ENCODE measurements at places on chromosomes 4 and X. TPM values are rescaled to one million over a fixed set of nuclear protein-coding genes. Genes with fewer than 3 reads are reported as not detected.

The ERCC6L gene
- 4.6 TPM for polyA plus RNA-seq

The OPRPN gene
- polyA plus RNA-seq = not detected

The AVPR2 gene
- polyA plus RNA-seq = 2.4 TPM

The ZFP92 gene
- polyA plus RNA-seq = 1.1 TPM

DNA sequence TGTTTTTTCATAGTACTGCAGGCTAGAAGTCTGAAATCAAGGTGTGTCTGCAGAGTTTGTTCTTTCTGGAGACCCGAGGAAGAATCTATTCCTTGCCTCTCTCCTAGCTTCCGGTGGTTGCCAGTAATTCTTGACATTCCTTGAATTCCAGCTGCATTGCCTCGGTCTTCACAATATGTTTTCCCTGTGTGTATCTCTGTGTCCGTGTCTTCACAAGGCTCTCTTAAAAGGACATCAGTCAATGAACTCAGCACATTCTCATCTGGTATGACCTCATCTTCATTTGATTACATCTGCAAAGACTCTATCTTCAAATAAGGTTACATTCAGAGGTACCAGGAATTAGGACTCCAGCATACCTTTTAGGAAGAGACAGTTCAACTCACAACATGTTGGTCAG is 163.4 kb downstream of the BANK1 start:
- peak; percentile 20 for DNase-seq

GRCh38 chrX:41887691-41888090 is 35.7 kb downstream of the CASK start:
- DNase-seq = no peak

DNA sequence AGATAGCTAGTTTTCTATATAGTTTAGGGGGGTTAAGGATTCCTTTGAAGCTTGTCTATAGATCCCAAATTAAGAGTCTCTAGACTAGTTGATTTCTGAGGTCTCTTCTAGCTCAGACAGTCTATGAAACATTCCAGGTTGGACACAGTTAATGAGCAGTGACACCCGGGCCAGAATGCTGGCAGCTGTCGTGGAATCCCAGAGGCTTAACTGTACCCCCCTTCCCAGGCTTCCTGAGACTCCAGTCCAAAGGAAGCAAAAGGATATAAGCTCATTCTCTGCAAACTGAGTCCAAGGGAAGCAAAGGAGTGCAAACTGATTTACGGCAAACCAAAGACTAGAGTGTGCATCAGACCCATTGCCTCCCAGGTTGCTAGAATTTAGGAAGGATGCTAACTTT is 62.9 kb downstream of the DCX start:
- DNase-seq = no peak

DNA sequence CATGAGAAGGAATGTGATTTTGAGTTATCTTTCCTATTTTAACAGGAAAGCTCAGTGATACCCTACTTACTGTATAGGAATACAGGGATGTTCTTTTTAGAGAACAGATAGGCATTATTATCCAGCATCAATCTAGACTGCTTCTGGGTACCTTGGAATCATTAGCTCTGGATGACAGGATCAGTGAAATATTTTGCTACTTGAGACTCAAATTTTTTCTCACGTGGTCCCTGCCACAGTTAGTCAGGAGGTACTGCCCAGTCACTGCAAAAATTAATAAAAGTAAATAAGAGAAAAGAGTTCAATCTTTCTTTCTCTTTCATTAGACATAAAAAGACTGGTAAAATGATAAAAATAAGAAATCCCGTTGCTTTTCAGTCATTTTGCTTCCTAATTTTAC is 5.5 kb downstream of the ZNF827 start:
- DNase-seq = no peak

GRCh38 chrX:150664290-150664689 is 28.9 kb upstream of the MTMR1 start:
- DNase-seq = no peak

DNA sequence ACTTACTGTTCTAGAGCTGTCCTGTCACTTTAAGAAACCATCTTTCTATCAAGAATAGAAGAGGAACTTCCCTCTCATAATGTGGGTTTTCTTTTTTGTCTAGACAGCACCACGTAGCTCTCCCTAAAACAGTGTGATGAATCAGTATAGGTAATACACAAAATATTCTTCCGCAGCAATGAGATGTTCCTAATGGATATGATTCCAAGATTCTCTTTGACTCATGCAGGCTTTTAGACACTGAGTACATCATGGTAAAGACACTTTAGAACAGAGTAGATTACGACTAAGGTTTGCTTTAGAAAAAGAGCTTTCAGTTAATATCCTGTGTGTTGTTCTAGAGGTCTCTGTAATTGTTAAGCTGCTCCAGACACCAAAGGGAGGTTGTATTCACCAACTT is 69.8 kb downstream of the PTTG2 start:
- no peak for DNase-seq
